ENCODE measurements at places on chromosomes 1 and 21. TPM values are rescaled to one million over a fixed set of nuclear protein-coding genes. Genes with fewer than 3 reads are reported as not detected.

SLC25A34 gene
- polyA plus RNA-seq = 3.2 TPM

DTL gene
- polyA plus RNA-seq = 4.3 TPM

TCP10L gene
- polyA plus RNA-seq = not detected

SMPDL3B gene
- polyA plus RNA-seq = 22.6 TPM

URB2 gene
- polyA plus RNA-seq = 5.7 TPM

C1orf53 gene
- polyA plus RNA-seq = 12.7 TPM

PRAMEF8 gene
- polyA plus RNA-seq = not detected

NTMT2 gene
- polyA plus RNA-seq = not detected

CCDC17 gene
- 5.1 TPM for polyA plus RNA-seq

RAD54L gene
- polyA plus RNA-seq = 2.0 TPM

NR0B2 gene
- 66.0 TPM for polyA plus RNA-seq

INSRR gene
- 0.01 TPM for polyA plus RNA-seq

SPATA21 gene
- polyA plus RNA-seq = 0.22 TPM

BNIPL gene
- 0.89 TPM for polyA plus RNA-seq

CYYR1 gene
- polyA plus RNA-seq = 2.2 TPM

OR10J1 gene
- polyA plus RNA-seq = not detected

RHCE gene
- polyA plus RNA-seq = 0.06 TPM

TFF2 gene
- 0.21 TPM for polyA plus RNA-seq

SEMA4A gene
- polyA plus RNA-seq = 0.89 TPM

CFHR4 gene
- polyA plus RNA-seq = not detected

IQGAP3 gene
- polyA plus RNA-seq = 0.54 TPM

F13B gene
- polyA plus RNA-seq = 1.3 TPM

ATP6V1G3 gene
- polyA plus RNA-seq = not detected

RGS16 gene
- 0.27 TPM for polyA plus RNA-seq

FAAH gene
- polyA plus RNA-seq = 90.8 TPM

APCS gene
- not detected for polyA plus RNA-seq

LCE6A gene
- polyA plus RNA-seq = not detected

C1orf94 gene
- not detected for polyA plus RNA-seq

FMOD gene
- 59.5 TPM for polyA plus RNA-seq

CACNA1S gene
- polyA plus RNA-seq = 0.01 TPM

FCN3 gene
- 0.06 TPM for polyA plus RNA-seq

GBP2 gene
- polyA plus RNA-seq = 90.8 TPM

OR14K1 gene
- polyA plus RNA-seq = not detected
